Right renal pelvis (tissue), 4 donors: ENCODE measurements at places on chromosomes 11 and 22. TPM values are rescaled to one million over a fixed set of nuclear protein-coding genes. Genes with fewer than 3 reads are reported as not detected.

DNA sequence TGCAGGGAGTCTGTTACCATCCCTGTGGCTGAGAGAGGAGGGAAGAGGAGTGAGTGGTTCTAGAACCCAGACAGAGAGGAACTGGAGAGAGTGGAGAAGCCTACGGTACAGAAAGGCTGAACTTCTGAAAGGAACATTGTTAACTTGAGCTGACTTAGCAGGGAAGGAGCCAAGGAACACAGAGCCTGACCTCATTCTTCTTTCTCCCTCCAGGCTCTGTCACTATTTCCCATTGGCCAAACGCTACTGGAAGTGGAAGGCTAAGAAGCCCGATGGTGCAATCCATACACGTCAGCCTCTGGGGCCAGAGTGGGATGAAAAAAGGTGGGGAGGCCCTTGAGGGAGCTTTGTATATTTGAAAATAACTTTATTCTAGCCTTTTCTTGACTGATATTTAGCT is 16.5 kb upstream of the WT1 start:
- DNase-seq = no peak

DNA sequence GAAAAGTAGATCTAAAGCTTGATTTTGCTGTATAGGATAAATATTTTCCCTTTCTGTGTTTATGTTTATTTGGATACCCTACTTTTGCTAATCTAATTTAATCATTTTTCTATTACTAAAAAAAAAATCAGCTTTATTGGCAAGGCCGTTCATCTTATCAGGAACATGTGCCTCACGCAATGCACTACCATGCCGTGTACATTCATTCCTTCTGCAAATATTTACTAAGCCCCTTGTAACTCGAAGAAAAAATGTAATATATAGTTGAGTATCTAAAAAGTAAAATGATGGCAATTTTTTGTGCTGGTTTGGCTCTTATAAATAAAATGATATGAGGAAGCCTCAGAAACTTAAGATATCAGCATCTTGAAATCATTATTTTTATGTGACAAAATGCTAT is 8.9 kb downstream of the UVRAG start:
- no peak for DNase-seq

DNA sequence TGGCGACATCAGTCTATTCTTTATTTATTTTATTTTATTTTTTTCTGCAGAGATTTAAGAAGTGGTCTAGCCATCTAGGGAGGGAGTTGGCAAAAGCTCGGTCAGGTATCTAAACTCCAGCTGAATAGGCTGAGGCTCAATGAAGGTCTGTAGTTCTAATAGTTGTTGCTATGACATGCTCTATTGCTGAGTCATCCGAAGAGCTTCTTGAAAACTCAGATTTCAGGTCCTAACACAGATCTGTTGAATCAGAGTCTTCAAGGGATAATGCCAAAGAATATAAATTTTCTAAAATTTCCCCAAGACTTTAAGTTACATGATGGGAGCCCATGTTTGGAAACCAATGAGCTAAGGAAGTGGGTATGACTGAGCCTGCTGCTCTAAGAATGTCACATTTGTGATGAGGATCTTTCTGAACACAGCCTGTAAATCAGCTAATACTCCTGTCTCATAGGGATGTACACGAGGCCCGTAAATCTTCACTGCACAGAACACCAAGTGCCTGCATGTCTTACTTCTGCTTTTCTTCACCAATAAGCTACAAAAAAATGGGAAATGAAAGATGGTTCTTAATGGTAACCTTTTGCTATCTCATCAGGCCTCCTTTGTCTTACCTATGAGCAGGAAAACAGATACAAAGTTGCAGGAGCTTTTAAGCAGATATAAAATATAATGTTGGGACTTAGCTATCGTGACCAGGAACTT is 901.4 kb upstream of the API5 start:
- DNase-seq = no peak

DNA sequence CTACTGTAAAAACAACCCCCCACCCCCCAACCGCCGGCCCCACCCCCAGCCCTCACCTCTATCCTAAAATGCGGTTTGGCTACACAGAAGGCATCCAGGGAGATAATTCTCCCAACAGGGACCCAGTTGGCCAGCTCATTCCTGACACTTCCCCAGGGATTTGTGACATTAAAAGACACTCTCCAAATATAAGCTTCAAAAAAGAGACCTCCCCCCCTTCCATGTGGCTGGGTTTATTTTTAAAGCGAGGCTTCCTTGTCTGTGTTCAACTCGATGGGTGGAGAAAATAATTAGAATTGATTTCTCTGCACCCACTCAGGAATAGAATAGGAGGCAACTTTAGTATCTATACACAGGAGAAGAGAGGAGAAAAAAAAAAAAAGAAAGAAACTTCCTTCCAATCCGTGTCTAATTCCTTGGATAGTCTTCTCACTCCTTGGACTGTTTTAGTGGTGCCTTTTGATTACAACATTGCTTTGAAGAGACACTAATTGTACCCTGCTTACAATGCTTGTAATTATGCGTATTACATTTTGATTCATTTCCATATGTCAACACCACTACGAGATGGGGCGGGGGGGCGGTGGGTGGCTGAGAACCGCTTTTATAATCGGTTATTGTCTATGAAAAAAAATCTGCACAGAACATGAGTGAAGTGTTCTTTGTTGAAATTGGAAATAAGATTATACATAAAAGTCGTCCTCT is 500.4 kb downstream of the MIAT start:
- DNase-seq = no peak

DNA sequence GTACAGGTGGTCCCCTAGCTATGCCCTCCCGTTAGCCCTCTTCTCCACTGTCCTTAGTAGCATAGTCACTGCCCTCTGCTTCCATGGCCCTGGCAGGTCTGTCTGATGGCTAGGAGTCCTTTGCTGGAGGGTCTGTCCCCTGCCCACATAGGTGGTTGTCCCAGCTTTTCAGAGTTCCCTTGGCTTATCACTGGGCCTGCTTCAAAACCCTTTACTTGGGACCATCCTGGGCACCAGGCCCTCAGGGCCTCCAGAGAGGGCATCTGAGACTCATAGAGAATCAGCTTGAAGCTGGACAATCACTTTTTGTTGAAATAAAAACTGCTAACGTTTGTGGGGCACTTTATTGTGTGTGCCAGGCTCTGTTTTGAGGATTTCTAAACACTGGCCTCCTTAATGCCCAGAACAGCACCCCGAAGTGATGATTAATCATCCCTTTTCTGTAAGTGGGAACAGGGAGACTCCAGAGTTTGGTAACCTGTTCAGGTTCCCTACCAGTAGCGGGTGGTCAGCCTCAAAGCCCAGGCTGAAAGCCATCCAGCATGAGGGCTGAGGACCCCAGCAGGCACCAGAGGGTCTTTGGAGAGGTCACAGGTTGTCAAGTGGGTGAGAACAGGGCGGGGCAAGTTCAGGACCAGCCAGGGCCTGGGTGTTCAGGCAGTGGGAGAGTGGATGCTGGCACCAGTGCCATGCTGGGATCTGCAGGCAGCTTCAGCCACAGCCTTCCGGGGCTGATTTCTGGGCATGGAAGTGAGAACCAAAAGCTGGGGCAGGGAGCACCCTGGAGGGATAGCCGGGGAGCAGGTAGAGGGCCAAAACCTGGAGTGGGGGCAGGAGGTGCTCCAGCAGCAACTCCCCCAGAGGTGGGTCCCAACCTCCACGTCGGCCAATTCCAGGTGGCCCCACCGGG is 495 bp upstream of the KCNK4 start:
- no peak for DNase-seq

The GTSE1 gene
- 14.4 TPM for polyA plus RNA-seq

The UCP2 gene
- 70.9 TPM for polyA plus RNA-seq

The EFEMP2 gene
- 116 TPM for polyA plus RNA-seq

- no peak for DNase-seq
Observed at GRCh38 chr11:29809121-29809520, 207.7 kb downstream of the KCNA4 start.

GRCh38 chr11:111308140-111308539 is 9.8 kb downstream of the POU2AF3 start:
- no peak for DNase-seq

The DUSP8 gene
- 4.7 TPM for polyA plus RNA-seq

The SAA1 gene
- polyA plus RNA-seq = not detected

The NTM gene
- 44.1 TPM for polyA plus RNA-seq

The CASP12 gene
- polyA plus RNA-seq = 0.73 TPM

DNA sequence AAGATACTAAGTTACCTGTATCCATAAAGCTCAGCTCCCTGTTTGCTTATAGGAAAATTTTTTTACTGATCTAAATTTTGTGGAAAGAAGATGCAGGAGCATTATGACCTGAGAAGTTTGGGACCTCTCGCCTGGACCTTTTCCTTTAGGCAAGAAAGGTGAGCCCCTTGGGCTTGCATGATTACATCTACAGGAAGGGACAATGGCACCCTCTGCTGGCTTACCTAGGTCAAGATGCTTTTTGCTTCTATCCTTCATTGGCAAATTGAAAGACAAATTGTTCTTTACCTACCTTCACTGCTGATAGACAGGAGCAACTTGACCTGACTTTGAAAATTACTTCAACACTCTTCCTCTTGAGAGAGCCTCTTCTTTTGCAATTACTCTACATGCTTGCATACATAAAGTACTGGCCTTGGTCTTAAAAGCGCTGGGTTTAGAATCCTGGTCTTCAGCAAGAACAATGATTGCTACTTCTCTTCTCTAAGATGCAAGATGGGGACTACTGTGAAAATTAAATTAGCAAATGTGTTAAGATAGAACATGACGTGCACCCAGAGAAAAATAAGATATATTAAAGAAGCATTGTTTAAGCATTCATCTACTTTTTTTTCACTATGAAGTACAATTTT is 147.2 kb downstream of the TRPC6 start:
- no peak for DNase-seq

The INPPL1 gene
- polyA plus RNA-seq = 171 TPM

DNA sequence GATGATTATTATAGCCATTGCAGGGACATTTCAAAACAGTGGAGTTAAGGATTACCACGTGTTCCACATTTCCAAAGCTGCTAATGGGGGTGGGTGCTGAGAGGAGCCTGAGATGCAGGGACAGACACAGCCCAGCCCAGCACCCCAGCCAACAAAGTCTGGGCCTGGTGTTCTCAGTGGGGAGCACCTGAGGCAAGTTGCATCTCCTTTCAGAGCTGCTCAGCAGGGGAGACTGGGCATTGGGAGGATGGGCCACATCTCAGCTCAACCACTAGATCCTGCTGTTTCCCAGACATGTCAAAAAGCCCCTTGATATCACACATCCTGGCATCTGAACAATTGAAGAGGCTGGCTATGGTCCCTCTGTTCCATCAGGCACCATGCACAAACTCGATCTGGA is 458.0 kb upstream of the KIRREL3 start:
- no peak for DNase-seq

The PHF21B gene
- 4.7 TPM for polyA plus RNA-seq

DNA sequence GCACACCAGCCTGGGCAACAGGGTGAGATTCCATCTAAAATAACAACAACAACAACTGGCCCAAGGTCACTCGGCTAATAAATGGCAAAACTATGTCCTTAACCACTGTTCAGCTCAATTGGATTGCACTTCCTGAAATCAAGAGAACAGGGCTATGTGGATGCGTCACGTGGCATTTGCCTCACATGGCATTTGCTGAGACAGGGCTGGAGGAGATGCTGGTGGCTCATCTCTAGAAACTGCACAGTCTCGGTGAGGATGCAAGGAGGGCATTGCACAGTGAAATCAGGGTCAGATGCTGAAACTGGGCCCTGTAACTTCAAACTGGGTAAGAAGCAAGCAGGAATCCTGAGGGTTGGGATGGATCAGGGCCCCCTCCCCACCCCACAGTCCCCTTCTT is 171.9 kb downstream of the BUD13 start:
- no peak for DNase-seq

GRCh38 chr11:23212807-23213206 is 352.5 kb upstream of the CCDC179 start:
- DNase-seq = no peak

GRCh38 chr11:44596525-44597276 is 31.2 kb downstream of the CD82 start:
- no peak for DNase-seq

The VWA5A gene
- 15.5 TPM for polyA plus RNA-seq

The SLC22A6 gene
- 26.4 TPM for polyA plus RNA-seq

The MS4A15 gene
- not detected for polyA plus RNA-seq

- no peak for DNase-seq
Observed at GRCh38 chr22:28711341-28711740, 30.3 kb downstream of the CHEK2 start.

The IGLL1 gene
- polyA plus RNA-seq = 0.49 TPM
